ENCODE measurements at places on chromosomes 16 and 17.

GRCh38 chr16:84788920-84789391 lies 30.8 kb upstream of the CRISPLD2 start:
- no peak for DNase-seq

DNA sequence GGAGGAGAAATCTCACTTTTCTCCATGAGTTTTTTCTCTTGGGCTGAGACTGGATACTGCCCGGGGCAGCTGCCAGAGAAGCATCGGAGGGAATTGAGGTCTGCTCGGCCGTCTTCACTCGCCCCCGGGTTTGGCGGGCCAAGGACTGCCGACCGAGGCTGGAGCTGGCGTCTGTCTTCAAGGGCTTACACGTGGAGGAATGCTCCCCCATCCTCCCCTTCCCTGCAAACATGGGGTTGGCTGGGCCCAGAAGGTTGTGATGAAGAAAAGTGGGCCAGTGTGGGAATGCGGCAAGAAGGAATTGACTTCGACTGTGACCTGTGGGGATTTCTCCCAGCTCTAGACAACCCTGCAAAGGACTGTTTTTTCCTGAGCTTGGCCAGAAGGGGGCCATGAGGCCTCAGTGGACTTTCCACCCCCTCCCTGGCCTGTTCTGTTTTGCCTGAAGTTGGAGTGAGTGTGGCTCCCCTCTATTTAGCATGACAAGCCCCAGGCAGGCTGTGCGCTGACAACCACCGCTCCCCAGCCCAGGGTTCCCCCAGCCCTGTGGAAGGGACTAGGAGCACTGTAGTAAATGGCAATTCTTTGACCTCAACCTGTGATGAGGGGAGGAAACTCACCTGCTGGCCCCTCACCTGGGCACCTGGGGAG lies 19.1 kb downstream of the NGFR start:
- DNase-seq = peak; percentile 75

DNA sequence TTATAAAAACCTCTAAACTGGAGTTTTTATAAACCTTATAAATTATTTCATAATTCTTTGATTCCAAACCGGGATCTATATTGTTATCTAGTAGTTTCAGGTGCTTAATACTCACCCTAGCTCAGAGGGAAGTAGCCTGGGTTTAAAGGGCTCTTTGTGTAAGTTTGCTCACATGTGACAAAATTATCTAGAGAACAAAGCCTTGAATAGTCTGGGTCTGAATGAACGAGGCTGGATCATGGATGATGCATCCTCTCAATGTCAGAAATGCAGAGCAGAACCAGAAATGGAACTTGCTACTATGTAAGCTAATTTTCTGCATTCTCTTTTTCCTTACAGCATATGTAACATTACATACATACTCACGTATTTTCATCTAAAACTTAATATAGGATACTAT lies 103.9 kb upstream of the NETO2 start:
- DNase-seq = no peak

DNA sequence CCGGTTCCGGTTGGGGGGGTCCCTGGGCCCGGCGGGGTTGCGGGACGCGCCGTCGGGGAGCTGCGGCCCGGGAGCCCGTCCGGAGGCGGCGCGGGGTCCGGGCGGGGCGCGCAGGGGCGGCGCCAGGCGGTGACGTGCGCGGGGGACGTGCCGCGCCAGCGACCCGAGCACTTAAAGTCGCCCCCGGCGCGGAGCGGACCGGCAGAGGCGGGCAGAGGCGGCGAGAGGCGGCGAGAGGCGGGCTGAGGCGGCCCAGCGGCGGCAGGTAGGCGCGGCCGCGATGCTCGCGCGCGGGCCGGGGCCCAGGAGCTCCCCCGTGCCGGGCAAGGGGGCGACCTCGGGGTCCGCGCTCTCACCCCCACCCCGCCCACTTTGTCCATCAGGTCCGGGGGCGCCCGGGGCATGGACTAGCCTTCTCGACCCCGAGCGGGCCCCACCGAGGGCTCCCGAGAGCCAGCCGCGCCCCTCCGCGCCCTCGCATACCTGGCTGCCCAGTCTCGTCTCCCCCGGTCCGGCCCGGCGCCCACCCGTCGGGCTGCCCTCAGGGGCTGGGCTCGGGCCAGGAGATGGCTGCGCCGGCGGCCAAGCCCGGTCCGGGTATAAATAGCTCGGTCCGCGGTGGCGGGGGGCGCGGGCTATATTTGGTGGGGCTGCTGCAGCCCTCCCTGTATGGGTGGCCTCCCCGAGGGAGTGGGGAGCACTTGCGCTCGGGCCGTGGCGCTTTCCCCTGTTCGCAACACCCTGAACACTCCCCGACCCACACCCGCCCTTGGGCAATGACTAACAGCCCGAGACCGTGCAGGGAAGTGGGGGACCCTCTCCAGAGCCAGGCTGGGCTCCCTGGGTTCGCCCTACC lies at the start of gene SLC16A3:
SLC16A3 (plus strand) TSS at position 201 of the 856 bp plus-strand sequence. CDS start 6,967 bp downstream, outside the sequence.
- no peak for DNase-seq

DNA sequence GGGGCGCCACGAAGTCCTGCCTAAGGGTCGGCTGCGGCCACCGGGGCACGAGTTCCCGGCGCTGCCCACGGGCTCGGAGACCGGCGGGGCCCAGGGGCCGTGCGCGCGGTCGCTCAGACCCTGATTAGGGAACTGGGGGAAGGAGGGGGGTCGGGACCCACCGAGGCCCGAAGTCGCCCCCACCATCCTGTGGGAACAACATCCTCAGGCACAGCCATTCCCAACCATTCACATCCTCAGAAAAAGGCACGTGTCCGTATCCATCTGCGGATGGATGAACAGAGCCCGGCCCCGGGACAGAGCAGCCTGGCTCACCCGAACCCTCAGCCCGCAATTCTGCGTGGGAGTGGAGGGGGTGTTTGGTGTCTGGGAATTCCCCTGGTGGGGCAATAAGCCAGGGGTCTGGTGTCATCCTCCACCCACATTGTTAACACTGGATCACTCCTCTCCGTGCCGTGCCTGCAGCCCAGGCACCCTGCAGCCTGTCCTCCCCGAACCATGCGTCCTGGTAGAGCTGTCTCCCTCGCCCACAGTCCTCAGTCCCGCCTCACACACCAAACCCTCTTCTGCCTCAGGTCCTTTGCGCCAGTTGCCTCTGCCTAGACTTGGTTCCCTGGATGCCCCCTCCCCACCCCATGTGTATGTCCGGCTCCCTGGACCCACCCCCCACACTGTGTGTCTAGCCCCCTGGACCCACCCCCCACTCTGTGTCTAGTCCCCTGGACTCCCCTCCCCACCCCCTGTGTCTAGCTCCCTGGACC lies 789 bp upstream of the CCDC57 start:
- DNase-seq = no peak

- DNase-seq = no peak
Measured at GRCh38 chr17:45143767-45144198, 4.5 kb upstream of the HEXIM1 start.
